Neural progenitor cell (in vitro differentiated cells): ENCODE measurements at places on chromosomes 5 and 9. TPM values are rescaled to one million over a fixed set of nuclear protein-coding genes. Genes with fewer than 3 reads are reported as not detected.
A peak's percentile ranks its signal among the peaks of the same experiment; 100 is the strongest.

DNA sequence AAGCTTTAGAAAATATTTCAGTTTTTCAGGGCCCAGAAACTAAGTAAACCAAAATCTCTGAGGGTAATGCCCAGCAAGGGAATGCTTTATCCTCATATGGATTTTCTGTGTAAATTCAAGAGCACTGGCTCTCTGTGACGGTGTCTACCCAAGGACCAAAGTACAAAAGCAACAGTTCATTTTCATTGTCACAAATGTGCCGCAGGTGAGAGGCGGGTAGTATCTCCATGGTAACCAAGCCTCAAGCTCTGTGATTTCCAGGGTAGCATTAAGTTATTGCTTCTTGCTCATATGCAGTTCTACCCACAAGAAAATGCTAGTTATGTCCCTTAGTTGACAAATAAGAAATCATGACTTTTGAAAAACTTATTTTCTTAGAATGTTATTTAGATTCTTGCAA lies 164.3 kb downstream of the MTRR start:
- H3K27me3 ChIP-seq = no peaks in the 10 kb centered on the region
- no peak for DNase-seq
- H3K4me1 ChIP-seq = no peaks in the 10 kb centered on the region
- H3K4me3 ChIP-seq = no peak overlapping the region
- no peak overlapping the region for H3K27ac ChIP-seq

Gene SHC3
- total RNA-seq = 0.64 and 0.99 TPM in 2 replicates

Gene SLC45A2
- 0.06 TPM in 1 of 2 replicates, not detected in the other for total RNA-seq

DNA sequence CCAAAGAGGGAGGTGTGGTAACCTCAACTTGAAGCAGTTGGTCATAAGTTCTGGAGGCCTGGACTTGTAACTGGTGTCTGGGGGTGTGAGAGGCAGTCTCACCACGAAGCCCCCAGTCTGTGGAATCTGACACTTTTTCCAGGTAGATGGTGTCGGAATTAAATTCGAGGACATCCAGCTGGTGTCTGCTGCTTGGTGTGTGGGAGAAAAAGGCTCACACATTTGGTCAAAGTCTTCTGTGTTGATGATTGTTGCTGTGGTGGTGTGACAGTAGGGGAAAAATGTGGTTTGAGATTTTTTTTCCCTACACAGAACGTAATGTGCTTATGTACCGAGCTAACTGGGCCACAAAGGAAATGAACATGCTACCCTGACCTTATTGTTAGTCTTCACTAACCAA lies 251.9 kb downstream of the MAT2B start:
- no peak for DNase-seq
- H3K36me3 ChIP-seq = no peaks in the 10 kb centered on the region
- no peak overlapping the region for H3K27ac ChIP-seq

GRCh38 chr9:137030538-137031527 lies 1.1 kb downstream of the FUT7 start:
- H3K4me1 ChIP-seq = peaks cover 8% of the 10 kb centered on the region
- no peak overlapping the region for H3K4me3 ChIP-seq
- H3K27me3 ChIP-seq = peaks cover 24% of the 10 kb centered on the region
- H3K27ac ChIP-seq = no peak overlapping the region

DNA sequence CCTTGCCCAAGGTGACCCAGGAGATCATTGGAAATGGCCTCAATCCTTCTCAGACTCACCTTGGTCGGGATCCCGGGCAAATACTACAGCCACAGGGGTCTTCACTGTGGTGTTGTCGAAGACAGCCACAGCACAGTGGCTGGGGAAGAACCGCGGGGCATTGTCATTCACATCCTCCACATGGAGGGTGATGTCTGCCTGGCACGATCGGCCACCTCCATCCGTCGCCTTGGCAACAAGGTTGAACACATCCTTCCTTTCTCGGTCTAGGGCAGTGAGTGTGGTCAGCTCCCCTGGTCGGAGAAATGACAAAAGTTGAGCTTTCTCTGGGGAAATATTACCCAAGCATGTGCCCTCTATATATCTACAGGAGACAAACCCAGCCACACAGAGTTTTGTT lies 56.8 kb downstream of the FAT2 start:
- H3K36me3 ChIP-seq = no peaks in the 10 kb centered on the region
- H3K4me1 ChIP-seq = no peaks in the 10 kb centered on the region
- no peak for DNase-seq
- no peaks in the 10 kb centered on the region for H3K27me3 ChIP-seq
- no peak overlapping the region for H3K27ac ChIP-seq
- no peak overlapping the region for H3K4me3 ChIP-seq

Gene MED27
- total RNA-seq = 15.1 and 25.1 TPM in 2 replicates

Gene ISOC1
- total RNA-seq = 25.9 and 35.7 TPM in 2 replicates

Gene ANKDD1B
- total RNA-seq = 0.40 and 0.60 TPM in 2 replicates

Gene EMB
- total RNA-seq = 28.0 and 40.6 TPM in 2 replicates

- no peaks in the 10 kb centered on the region for H3K27me3 ChIP-seq
- no peaks in the 10 kb centered on the region for H3K36me3 ChIP-seq
- no peak for DNase-seq
- no peak overlapping the region for H3K27ac ChIP-seq
- no peak overlapping the region for H3K4me3 ChIP-seq
- no peaks in the 10 kb centered on the region for H3K4me1 ChIP-seq
Observed at GRCh38 chr5:102594192-102594591, 95.4 kb upstream of the SLCO6A1 start.

DNA sequence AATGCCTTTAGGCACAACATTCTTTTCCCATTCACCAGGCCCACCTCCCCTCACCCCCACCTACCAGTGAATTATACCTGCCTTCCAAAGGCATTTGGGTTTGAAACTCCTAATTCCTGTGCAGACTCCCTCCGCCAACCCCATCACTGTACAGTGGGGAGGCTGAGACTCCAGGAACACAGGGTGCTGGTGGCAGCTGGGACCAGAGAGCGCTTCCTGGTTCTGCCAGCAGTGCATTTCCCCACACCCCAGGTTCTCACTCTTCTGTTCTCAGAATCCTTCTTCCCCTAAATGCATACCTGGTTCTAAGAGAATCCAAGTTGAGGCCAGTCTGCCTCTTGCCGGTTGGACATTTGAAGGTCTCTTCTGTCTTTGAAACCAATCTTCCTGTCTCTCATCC lies 21.1 kb downstream of the SLC36A2 start:
- H3K27me3 ChIP-seq = no peaks in the 10 kb centered on the region
- no peak overlapping the region for H3K27ac ChIP-seq
- no peaks in the 10 kb centered on the region for H3K36me3 ChIP-seq
- no peak overlapping the region for H3K4me3 ChIP-seq
- no peak for DNase-seq

DNA sequence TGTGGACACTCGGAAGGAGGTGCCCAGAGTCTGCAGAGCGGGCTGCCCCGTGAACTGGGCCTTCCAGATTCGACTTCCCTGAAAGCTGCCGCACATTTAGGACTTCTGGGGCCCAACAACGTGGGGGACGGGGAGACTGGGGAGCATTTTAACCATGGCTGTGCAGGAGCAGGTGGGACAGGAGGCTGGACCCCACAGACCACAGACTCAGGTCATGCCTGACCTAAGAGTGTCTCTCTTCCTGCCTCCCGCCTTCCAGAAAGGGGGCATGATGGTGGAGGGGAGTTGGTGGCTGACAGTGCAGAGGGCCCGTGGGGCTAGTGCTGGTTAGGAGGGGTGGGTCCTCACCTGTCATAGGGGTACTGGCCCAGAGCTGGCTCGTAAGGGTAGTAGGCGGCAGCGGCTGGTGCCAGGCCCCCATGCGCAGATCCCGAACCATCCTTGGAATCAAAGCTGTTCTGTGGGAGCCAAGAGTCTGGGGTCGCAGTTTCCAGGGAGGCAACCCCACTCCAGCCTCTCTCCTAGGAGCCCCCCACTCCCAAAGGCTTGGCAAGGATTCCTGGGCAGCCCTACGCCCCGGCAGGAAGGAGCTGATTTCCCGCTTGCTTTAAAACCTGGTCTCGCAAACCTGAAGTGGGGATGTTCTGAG lies 2.2 kb downstream of the IRX4 start:
- no peak overlapping the region for H3K27ac ChIP-seq
- H3K4me1 ChIP-seq = peaks cover 29% of the 10 kb centered on the region
- no peak for DNase-seq
- peaks cover 100% of the 10 kb centered on the region for H3K27me3 ChIP-seq

- H3K36me3 ChIP-seq = no peaks in the 10 kb centered on the region
- no peaks in the 10 kb centered on the region for H3K27me3 ChIP-seq
- DNase-seq = no peak
- no peaks in the 10 kb centered on the region for H3K4me1 ChIP-seq
- H3K4me3 ChIP-seq = no peak overlapping the region
Observed at GRCh38 chr9:22037954-22038690, 29.0 kb upstream of the CDKN2B start.

Gene FOXI1
- 0.09 TPM in 1 of 2 replicates, not detected in the other for total RNA-seq

DNA sequence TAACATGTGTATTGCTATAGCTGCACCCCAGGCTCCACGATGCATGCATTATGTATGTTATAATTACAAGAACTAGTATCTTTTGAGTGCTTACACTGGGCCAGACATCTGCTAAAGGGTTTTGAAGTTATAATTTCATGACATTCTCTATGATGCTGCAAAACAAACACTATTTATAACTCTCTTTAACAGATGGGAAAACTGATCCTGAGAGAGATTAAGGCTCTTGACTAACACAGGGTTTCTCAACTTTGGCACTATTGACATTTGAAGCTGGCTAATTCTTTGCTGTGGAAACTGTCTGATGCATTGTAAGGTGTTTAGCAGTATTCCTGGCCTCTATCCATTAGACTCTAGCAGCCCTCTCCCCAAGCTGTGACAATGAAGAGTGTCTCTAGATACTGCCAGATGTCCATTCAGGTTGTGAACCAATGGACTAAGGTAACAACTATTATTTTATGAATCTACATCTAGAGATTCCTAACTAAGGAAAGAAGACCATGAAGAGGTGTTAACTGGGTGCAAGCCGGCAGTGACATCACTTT lies 258.6 kb downstream of the ASTN2 start:
- H3K27ac ChIP-seq = no peak overlapping the region
- H3K4me3 ChIP-seq = no peak overlapping the region
- no peaks in the 10 kb centered on the region for H3K27me3 ChIP-seq

Gene TAF1L
- not detected in 2 replicates for total RNA-seq

DNA sequence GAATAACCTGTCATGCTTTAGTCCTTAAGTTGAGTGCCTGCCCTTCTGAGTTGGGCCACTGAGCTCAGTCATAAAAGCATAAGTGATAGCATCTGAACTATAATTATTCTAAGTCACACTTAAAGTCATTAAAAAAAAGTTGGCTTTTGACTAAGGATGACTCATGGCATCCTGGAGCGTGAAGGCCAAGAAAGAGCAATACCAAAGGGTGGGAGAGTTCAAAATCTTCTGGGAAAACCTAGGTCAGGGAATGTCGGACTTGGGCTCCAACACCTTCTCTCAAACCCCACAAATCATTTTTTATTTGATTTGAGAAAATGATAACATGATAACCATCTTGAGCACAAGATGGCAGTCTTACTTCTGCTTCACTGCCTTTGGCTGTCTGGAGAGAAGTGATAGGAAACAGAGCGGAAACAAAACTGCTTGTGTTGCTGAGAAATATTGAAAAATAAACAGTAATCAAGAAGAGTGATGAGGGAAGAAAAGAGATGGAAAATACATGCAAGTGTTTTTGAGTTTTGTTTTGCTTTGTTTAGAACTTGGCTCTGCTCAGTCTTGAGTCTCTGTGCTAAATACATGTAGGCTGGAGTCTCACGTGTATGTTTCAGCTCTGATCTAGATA lies 16.9 kb upstream of the NTRK2 start:
- H3K27ac ChIP-seq = no peak overlapping the region
- DNase-seq = no peak
- no peaks in the 10 kb centered on the region for H3K4me1 ChIP-seq

- H3K4me3 ChIP-seq = no peak overlapping the region
- peaks cover 100% of the 10 kb centered on the region for H3K27me3 ChIP-seq
- H3K27ac ChIP-seq = no peak overlapping the region
- no peaks in the 10 kb centered on the region for H3K36me3 ChIP-seq
- peaks cover 6% of the 10 kb centered on the region for H3K4me1 ChIP-seq
Observed at GRCh38 chr9:21968331-21969010, 25.7 kb downstream of the CDKN2A start.

DNA sequence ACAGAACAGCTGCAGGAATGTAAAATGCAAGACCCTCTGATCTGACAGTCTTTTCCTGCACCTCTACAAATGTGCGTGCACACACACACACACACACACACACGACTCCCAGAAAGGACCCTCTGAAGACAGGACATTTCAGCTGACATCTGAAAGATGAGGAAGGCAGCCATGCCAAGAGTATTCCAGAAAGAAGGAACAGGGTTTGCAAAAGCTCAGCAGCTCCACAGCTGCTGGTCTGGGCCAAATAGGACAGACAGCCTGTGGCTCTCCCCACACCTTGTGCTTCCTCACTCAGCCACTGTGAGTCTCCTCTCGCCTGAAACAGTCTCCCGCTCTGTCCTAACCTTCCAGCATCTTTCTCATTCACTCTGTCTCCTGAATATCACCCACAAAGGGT lies 189.0 kb downstream of the PALM2AKAP2 start:
- peaks cover 12% of the 10 kb centered on the region for H3K4me1 ChIP-seq
- no peaks in the 10 kb centered on the region for H3K27me3 ChIP-seq
- no peak overlapping the region for H3K27ac ChIP-seq

GRCh38 chr9:89978185-89978584 lies 373.4 kb downstream of the GADD45G start:
- no peaks in the 10 kb centered on the region for H3K4me1 ChIP-seq
- no peak overlapping the region for H3K4me3 ChIP-seq
- no peaks in the 10 kb centered on the region for H3K36me3 ChIP-seq
- no peaks in the 10 kb centered on the region for H3K27me3 ChIP-seq
- DNase-seq = peak; percentile 29

GRCh38 chr5:84253946-84254345 lies 130.7 kb downstream of the EDIL3 start:
- no peak overlapping the region for H3K27ac ChIP-seq
- no peaks in the 10 kb centered on the region for H3K27me3 ChIP-seq
- no peak overlapping the region for H3K4me3 ChIP-seq

Gene PCDHA5
- total RNA-seq = 2.4 and 2.7 TPM in 2 replicates
